ENCODE measurements at places on chromosomes 7 and 10.

DNA sequence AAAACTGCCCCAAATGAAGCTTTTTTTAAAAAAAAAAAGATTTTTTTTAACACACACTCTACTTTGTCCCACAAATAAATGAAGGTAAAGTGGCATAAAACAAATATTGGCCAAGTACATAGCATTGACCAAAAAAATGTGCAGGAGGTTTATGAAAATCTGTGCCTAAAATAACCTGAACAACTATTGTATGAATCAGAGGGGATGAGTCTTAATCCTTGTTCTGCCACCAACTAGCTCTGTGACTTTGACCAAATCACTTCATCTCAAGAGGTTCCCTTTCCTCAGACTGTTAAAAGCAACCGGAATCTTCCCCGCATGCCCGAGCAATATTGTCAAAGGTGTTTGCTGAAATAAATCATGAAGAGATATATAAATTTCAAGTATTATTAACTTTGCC is 150.4 kb upstream of the NEBL start:
- no peak for DNase-seq

- no peak for DNase-seq
These were observed 33.9 kb downstream of the MALSU1 start for GRCh38 chr7:23332910-23333612.

- no peak for DNase-seq
These were observed 217.3 kb downstream of the CELF2 start for GRCh38 chr10:11234857-11235531.

DNA sequence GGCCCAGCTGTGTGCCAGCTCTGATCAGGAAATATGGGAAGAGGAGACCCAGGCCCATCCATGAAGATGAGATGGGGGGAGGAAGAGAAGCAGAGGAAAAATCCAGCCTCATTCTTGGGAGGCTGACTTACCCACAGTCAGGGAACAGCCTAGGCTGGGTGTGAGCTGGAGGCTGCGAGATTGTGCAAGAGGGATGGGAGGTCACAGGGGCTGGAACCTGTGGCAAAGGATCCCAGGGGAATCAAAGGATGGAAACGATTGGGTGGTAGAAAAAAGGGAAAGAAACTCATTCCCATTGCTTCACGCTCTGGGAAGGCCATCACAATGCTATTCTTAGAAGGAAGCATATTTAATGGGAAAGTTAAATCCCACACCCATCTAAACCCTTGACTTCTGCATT is 26.7 kb upstream of the CRHR2 start:
- no peak for DNase-seq

DNA sequence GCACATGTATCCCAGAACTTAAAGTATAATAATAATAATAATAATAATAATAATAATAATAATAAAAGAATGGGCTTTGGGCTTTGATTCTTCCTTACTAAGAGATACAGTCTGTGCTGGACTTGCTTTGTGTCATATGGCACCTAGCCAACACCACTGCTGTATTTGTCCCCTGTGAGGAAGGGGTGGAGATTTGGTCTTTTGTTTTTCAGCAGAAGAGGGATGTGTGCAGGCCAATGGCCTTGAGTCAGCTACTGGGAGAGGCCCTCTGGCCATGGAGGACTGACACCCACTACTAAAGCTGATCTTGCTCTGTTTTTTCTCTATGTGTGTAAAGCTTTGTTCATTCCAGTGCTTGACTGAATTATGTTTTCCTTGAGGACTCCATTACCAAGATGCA is 573.0 kb upstream of the PCDH15 start:
- no peak for DNase-seq

DNA sequence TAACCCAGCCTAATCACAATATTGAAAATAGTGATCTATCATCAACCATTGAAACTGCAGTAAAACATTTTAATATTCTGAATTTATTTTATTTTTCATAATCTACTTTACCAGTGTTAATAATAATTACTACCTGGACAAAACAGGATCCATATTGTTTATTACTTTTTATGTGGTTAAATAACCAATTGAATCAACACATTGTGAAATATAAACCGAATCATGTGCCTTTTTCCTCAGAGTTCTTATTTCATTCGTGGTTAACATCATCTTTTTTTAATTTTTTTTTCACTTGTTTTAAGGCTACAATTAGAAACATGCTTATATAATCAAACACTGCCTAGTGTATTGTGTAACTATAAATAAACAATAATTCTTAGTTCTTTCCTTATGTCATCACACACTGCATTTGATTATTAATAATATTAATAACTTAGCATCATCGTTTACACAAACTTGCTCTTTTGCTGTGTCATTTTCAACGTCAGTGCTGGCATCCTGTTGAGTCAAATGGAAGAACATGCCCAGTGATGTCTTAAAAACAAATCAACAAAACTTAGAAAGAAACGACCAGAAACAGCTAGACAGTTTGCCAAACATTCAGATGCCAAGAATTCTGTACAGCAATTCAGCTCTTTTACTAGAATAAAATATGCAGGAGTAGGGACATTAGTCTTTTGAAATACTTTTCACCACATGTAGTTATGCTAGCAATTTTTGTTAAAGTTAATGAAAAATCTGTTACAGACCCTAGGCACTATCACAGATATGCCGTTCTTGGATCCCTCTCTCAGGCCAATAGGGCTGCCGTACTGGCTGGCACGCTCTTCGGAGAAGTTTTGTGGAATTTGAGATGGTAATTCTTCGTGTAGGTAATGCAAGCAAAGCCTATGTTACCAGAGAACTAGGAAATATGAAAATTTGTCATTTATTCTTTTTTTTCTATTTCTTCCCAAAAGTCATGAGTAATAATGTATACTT is 330.4 kb upstream of the SEMA3A start:
- DNase-seq, result no peak

DNA sequence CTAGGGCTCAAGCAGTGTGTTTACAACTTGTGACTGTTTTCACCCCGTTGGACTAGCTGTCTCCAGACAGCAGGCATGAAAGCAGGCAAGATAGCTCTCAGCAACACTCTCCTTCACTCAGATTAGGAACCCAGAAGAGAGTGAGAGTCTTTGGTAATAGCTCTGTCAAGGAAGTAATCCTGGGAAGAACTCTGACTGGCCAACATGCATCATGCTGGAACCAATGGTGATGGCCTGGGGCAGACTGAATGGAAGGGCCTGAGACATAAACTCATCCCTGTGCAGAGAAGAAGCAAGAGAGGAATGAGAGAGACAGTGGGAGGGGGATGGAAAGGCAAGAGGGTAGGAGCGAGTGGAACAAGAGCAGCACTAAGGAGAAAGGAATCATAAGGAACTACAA is 48.9 kb downstream of the AKR1D1 start:
- no peak for DNase-seq
